Tibial artery (tissue), 4 donors: ENCODE measurements at places on chromosomes 3 and 15.

DNA sequence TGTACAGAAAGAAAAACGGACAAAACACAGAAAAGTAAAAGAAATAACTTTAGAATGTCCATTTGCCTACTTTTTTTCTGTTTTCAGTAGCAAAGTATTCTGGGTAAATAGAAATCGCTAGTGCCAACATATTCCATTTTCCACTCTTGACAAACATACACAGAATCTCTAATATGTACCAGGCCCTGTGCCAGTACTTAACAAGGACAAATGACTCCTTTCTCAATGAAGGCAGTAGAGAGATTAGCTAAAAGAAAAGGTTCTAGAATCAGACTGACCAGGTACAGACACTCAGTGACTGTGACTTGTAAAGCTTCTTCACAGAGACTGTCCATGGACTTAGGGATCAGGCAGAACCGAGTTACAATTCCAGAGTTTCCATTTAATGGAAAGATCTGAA lies 165.8 kb upstream of the STAC start:
- no peak for DNase-seq

DNA sequence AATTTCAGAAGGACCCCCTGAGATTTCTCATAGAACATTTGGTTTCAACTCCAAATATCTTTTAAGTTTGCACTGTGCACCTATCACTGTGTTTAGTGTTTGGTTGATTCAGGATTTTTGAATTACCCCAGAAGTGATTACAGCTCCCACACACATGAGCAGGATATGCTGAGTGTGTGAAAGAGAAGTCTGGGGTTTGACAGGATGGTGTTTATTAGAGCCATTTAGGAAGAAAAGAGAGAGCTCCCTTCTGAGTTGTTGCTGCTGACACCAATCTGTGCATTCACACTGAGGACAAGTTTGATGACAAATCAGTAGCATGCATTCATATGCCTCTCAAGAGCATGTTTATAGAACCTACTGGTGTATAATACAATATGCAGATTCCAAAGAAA lies 118.1 kb downstream of the RPL22L1 start:
- DNase-seq, result no peak

DNA sequence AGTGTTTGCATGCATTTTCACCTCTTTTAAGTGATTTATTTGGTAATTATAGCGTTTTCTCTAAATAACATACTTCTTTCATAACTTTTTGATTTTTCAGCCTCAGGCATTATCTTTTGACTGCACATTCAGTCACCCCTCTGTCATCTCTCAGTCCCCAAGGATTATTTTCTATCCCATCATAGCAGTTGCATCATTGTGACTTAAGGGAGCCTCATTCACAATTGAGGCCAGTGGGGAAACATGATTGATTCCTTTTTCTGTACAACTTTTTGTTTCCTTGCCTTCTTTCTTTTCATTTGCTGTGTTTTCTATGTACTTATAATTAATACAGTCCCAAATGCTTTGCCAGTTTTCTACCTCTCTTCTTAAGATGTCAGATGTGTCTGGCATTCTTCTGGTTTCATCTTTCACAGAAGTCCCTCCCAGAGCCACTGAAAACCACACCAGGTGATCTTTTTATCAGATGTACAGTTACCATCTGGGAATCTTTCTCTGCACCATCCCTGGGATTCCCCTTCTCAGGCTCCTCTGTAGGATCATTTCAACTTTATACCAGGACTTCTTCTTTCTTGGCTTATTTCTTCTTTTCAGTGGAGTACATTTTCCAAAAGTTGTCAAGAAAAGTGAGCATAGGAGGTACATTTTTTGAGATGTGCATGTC lies 151.4 kb downstream of the RAP2B start:
- DNase-seq, result no peak

- DNase-seq, result no peak
Observed at GRCh38 chr3:109923431-109923830, 586.1 kb upstream of the DPPA4 start.

- no peak for DNase-seq
Observed at GRCh38 chr3:114333180-114333922, 39.5 kb downstream of the TIGIT start.
